ENCODE measurements at places on chromosomes 13 and 19.

DNA sequence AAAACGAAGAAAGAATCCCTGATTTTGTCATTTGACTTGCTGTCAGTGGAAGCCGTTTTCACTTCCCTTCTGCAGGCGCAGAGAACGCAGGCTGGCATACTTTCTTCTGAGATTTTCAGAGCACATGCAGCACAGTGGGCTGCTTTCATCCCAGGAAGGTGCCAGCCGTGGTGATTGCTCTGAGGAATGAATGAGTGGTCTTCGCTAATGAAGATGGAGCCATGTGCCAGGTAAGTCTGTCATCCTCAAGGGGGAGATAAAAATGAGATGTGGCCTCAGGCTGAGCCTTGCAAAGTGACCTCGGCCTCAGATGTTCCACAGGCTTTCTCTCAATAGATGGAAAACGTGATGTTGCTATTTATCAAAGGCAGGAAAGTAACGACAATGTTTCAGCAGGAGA, 94.6 kb upstream of the FARP1 start:
- DNase-seq = no peak

DNA sequence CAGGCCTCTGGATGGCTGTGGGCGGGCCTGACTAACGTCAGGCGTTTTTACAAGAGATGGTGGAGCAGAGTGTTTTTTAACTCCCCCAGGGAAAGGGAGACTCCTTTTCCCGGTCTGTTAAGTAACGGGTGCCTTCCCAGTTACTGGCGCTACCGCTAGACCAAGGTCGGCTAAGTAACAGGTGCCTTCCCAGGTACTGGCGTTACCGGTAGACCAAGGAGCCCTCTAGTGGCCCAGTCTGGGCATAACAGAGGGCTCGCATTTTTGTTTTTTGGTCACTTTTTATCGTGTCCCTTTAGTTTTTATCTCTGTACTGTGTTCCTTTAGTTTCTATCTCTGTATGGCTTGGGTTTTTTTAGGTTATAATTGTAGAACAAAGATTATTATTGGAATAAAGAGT, 10.0 kb downstream of the ZNF383 start:
- no peak for DNase-seq

GRCh38 chr19:39372047-39372802, 18.7 kb downstream of the PAF1 start:
- no peak for DNase-seq

GRCh38 chr19:16078759-16079707, 2.7 kb downstream of the TPM4 start:
- DNase-seq = peak; percentile 53

DNA sequence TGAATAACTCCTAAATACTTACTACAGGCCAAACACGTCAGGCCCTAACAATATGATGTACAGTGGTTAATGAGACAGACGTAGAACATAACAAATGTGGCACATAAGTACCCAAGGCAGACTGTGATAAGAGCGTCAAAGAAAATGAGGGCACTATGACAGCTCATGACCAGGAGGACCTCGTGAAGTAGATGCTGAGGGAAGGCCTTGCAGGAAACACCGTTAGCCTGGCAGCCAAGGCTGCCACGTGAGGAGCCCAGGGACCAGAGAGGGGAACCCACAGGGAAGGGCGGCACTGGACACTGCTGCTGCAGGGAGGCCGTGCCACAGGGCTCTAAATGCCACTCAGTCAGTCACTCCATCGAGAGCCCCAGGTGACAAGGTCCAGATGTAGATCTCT, 5.7 kb downstream of the TUBGCP3 start:
- DNase-seq = no peak

DNA sequence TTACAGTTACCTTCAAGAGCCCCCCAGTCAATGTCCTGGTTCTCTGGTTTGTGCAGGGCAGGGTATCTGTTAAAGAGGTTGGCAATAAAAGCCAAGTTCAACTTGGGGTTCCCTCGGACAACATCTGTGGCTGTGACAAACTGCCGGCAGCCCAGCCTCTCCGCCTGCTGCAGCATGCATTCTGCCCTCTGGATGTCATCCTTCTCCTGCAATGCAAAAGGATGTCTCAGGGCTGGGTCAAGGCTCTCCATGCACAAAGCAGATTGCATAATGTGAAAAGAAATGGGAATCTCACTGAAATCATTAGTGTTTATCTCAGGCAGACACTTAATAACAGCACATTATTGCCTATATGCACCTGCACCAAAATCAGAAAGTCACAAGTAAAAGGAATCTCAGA, 35.1 kb downstream of the LCP1 start:
- no peak for DNase-seq

GRCh38 chr13:24995225-24995804, 100.6 kb upstream of the PABPC3 start:
- DNase-seq = peak; percentile 17

- DNase-seq = no peak
These were observed 245.1 kb downstream of the MAB21L1 start for GRCh38 chr13:35231426-35231825.

DNA sequence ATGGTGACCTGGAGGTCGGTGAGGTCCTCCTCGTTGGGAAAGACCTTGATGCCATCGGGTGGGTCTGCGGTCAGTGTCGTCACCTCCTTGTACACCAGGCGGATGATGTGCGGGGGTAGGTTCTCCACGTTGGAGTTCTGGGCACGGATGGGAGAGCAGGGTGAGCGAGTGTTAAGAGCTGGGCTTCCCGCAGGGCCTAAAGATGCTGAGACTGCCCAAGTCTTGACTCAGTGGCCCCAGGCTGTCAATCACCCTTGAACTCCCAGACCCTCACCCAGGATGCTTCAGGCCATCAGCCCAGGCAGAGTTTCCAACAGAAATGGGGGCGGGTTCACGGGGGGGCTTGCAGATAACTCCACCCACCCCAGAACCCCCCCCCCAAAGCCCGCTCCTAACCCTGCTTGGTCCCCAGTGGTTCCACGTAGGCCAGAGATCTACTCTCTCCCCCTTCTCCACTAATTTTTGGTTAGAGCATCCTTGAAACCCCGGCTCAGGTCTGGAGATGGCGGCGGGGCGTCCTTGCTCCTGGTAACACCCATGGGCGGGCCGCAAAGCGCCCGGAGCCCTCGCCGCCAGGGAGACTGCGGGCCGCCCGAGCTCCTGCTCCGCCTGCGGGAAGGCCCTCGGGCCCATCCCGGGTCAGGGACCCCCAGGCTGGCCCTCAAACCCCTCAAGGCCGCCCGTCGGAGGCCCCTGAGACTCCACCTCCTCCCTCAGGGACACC, 600 bp downstream of the UBE2S start:
- no peak for DNase-seq

- DNase-seq = no peak
These were observed 11.0 kb downstream of the PNMA8B start for GRCh38 chr19:46484656-46485055.

DNA sequence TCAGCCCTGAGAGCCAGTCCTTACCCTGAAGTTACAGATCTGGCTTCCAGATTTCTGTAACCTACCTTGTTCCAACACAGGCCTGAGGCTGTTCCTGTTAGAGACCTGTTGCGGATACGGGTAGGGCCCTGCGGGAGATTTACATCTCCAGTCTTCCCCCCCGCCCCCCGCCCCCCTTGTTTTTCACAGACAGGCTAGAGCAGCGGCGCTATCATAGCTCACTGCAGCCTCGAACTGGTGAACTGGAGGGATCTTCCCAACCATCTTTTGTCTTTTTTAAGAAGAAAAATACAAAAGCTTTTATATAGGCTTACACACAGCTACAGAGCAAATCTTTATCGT, 10.6 kb upstream of the CEACAM21 start:
- DNase-seq = no peak
